BJ (cell line): ENCODE measurements at places on chromosomes 6 and 20.

- no peak for DNase-seq
Observed at GRCh38 chr6:15550546-15551123, 112.2 kb downstream of the DTNBP1 start.

DNA sequence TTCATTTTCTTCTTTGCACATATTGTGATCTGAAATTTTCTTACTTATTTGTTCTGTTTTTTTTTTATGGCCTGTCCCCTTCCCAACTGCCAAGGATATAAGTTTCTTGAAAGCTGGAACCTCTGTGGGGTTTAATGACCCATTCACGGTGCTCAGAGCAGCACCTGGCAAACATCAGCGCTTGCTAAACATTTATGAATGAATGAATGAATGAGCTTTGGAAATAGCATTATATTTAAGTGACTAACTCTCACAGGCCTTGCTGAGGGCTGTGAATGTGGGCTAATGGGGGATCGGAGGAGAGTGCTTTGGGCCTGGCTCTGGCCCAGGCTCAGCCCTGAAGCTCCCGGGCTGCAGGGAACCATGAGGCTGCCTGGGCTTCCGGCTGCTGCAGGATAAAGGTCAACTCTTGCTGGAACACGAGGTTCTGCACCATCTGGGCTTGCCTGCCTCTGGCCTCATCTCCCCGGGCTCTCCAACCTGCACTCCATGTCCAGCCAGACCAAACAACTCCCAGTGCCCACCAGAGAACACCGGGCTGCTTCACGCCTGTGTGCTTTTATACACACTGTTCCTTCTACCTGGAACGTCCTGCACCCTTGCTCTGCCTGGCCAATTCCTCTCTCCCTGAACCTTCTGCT lies 14.6 kb upstream of the ARMC12 start:
- DNase-seq: no peak

GRCh38 chr6:42339991-42340401 lies 111.7 kb downstream of the TRERF1 start:
- no peak for DNase-seq

- DNase-seq: no peak
Observed at GRCh38 chr6:111997853-111998208, 56.1 kb upstream of the CCN6 start.

GRCh38 chr20:56324806-56325205 lies 34.0 kb upstream of the FAM210B start:
- no peak for DNase-seq

- DNase-seq: no peak
Observed at GRCh38 chr6:53458105-53458866, 86.6 kb downstream of the GCLC start.

DNA sequence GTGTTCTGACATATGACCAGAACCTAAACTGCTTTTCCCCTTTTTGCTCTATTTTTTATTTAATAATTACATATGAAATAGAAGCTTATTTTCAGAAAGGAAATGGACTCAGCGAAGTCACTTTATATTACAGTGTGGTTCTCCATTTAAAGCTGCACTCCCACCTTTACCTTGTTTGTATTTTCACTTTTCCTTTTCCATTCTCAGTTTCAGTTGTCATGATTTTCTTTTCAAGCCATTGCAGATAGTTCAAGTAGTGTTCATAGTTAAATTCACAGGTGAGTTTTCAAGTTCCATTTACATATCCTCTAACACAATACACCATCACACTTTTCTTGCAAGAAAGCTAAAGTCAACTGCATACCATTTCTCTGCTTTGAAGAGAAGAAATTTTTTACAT lies 400.2 kb downstream of the HACE1 start:
- no peak for DNase-seq

- DNase-seq: no peak
Observed at GRCh38 chr6:28182255-28182654, 40.6 kb downstream of the ZKSCAN8 start.

DNA sequence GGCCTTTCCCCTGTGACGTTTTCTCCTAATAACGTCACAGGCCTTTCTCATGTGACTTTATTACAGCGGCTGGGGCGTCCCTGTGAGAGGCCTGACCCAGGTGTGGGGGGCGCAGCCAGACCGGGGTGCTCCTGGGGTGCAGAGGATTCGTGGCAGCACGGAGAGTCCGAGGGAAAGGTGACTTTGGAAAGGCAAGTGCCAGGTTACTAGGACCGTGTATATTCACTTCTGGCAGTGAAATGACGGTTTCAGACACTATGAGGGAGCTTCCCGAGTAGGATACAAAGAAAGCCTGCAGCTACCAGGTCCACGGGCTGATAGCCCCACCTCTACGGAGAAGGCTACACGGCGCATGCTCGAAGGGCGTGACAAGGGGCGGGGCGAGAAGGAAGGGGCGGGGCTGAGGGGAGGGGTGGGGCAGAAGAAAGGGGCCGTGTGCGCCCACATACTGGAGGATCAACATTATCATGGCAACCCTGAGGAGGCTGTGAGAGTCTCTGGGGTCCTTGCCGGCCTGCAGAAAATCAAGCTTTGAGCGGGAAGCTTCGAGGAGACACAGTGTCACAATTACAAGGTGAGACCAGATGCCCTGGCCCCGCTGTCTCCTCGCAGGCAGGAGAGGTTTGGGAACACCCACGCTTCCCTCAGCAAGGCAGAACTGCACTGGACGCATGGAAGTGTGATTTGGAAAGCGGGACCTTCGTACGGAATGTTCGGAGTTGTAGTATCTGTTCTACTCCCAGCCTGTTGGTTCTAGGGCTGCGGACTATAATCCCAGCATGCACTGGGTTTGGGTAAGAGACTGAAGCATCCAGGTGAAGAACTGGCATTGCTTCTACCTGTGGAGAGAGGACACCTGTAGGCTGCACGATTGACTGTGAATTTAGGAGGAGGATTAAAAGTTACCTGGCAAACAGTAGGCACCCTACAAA lies 54.4 kb upstream of the ZNF337 start:
- no peak for DNase-seq

DNA sequence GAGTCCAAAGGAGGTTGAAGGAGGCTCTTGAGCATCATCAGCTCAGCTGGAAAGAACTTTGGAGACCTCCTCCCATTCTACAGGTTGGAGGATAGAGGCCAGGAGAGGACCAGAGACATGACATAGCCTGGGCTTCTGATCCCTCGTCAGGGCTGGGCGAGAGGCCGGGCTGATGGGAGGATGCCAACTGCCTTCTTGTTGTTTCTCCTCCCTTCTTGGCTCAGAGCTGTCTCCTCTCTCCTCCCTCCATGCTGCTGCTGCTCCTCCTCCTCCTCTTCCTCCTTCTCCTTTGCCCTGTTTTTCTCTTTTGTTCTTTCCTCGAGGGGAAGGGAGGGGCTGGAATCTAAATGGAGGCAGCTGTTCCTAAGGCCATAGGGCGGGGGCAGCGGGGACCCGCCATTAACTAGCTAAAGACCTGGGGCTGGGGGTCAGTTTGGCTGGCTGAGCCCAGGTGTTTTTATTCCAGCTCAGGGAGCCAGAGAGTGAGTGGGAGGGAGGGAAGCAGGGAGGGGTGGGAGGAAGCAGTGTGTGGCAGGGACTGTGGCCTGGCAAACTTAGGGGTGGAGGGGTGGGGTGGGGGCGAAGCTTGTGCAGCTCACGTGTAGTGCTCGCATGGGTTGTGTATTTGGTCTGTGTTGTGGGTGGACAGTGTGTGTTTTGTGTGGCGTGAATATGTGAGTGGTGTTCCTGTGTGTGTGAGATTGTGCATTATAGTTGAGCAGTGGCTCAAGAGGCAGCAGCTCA lies 84.8 kb downstream of the CD40 start:
- no peak for DNase-seq

DNA sequence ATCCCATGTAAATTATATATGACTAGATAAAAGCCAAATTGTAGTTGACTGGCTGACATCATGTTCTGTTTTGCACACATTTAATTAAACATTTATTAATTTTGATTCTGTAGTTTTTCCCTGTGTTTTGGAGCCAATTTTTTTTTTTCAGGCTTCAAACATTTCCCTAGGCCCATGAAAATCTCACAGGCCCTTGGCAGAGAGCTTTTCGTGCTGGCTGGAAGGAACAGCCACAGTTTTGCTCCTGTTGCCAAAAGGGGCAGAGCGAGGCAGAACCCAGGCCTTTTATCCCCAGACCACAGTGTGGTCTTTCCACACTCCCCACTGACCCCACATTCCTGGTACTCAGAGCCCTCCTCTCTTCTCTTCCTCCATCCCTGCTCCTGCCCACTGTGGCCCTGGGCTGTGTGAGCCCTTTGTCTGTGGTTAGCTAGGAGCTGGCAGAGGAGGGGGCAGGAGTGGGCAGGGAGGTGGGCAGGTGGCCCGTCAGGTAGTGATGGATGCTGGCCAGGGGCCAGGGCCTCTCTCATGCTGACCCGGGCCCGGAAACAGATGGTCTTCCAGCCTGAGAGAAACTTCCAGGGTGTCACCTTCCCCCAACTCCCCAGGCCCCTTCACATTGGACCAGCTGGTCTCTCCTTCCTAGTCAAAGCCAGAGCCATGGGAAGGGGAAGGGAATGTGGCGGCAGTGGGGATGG lies 19.4 kb upstream of the CCM2L start:
- DNase-seq: no peak

GRCh38 chr20:56166781-56167465 lies 81.6 kb upstream of the MC3R start:
- no peak for DNase-seq

GRCh38 chr20:11454966-11455799 lies 462.5 kb upstream of the BTBD3 start:
- DNase-seq: no peak

GRCh38 chr6:82783587-82784236 lies 281.9 kb downstream of the UBE3D start:
- DNase-seq: no peak

GRCh38 chr20:5834436-5835005 lies 84.3 kb downstream of the SHLD1 start:
- DNase-seq: no peak

DNA sequence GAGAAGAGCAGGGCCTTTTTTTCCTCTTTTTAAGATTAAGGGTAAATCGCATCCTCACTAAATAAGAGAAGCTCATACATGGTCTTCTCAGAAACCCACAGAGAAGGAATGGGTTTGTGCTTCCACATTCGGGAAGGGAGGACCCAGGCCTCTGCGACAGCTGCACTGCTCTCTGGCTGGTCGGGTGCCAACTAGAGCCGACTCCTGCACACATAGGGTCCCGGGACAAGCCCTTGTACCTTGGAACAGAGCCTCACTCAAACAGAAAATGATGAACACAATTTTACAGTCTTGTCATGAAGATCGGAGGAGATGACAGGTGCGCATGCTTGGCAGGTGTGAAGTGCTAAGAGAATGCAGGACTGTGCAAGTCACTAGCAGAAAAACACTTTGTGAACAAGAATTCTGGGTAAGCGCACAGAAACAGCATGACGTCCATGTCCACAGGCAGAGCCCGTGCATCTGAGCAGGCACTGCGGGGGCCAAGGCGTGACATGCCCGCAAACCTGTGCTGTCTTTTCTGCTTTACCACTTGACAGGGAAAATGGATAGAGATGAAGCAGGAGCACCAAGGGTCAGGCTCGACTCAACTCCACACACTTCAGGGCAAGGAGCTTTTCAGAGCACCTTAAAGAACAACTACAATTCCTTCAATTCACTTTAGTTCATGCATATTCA lies 101.0 kb upstream of the MPC1 start:
- DNase-seq: no peak

GRCh38 chr20:19765266-19765665 lies 7.2 kb downstream of the RIN2 start:
- no peak for DNase-seq

GRCh38 chr20:48679599-48679998 lies 148.2 kb downstream of the PREX1 start:
- DNase-seq: no peak

GRCh38 chr6:158026054-158026900 lies 44.6 kb downstream of the SYNJ2 start:
- peak; percentile 88 for DNase-seq

DNA sequence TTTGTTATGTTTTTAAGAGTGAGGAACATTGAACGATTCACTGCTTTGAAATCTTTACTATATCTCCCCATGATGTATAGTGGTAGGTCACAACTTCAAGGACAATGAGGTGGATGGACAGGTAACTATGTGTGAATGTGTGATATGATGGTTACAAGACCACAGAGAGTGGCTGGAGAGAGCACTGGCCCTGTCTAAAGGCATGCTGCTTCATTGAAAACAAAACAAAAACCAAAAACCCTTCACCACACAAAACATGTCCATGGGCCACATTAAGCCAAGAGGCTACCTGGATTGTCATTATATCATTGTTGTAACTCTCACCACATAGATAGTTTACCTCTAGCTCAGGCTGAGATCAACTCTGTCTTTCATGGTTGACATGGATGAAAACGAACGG lies 180.6 kb upstream of the TENT5A start:
- DNase-seq: no peak

- no peak for DNase-seq
Observed at GRCh38 chr20:8527998-8528723, 396.1 kb downstream of the PLCB1 start.

DNA sequence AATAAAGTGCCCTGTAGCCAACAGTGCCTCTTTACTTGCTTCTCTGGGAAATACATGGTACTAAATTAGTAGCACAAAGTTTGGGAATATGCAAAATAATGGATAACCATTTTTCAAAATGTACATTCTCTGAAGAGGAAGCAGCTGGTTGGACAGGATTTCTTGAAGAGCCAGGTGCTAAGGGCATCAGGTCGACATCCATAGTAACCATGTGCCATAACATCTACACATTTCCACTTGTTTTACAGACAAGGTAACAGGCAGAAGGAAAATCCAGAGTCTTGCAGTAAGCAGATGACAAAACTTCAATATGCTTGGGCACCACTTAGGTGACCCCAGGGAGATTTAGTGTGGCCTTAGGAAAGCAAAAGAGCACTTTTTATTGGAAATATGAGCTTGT lies 36.5 kb upstream of the SMIM28 start:
- no peak for DNase-seq

- no peak for DNase-seq
Observed at GRCh38 chr6:169370054-169370453, 116.4 kb upstream of the THBS2 start.

- DNase-seq: no peak
Observed at GRCh38 chr6:155352811-155353210, 38.5 kb upstream of the TFB1M start.
